Activated CD4-positive, alpha-beta memory T cell treated with anti-CD3 and anti-CD28 coated beads, Interleukin-2, amount 10 ng/mL, durations not matched to agents 7 days and 5 days (primary cell): ENCODE measurements at places on chromosomes 7 and 10. TPM values are rescaled to one million over a fixed set of nuclear protein-coding genes. Genes with fewer than 3 reads are reported as not detected.
A peak's percentile ranks its signal among the peaks of the same experiment; 100 is the strongest.

Gene GSTO2
- total RNA-seq, result 1.8 TPM

Gene CCL24
- total RNA-seq, result not detected

Gene ZNF467
- 0.33 TPM for total RNA-seq

Gene SYCE1
- not detected for total RNA-seq

- H3K27me3 ChIP-seq, result no peaks in the 10 kb centered on the region
- H3K36me3 ChIP-seq, result no peaks in the 10 kb centered on the region
- no peak overlapping the region for H3K27ac ChIP-seq
- no peak overlapping the region for H3K4me3 ChIP-seq
Measured at GRCh38 chr7:91079487-91079886, 184.7 kb upstream of the FZD1 start.

- H3K4me1 ChIP-seq, result peaks cover 4% of the 10 kb centered on the region
- H3K4me3 ChIP-seq, result no peak overlapping the region
- H3K27ac ChIP-seq, result peak overlapping the region; percentile 40
- peaks cover 66% of the 10 kb centered on the region for H3K36me3 ChIP-seq
- no peaks in the 10 kb centered on the region for H3K27me3 ChIP-seq
Measured at GRCh38 chr10:79304479-79305087, 42.7 kb upstream of the PPIF start.

GRCh38 chr10:71681977-71682376 lies 37.6 kb downstream of the C10orf105 start:
- H3K27me3 ChIP-seq, result no peaks in the 10 kb centered on the region
- no peaks in the 10 kb centered on the region for H3K36me3 ChIP-seq
- H3K4me1 ChIP-seq, result peaks cover 3% of the 10 kb centered on the region
- no peak for DNase-seq
- H3K4me3 ChIP-seq, result no peak overlapping the region

DNA sequence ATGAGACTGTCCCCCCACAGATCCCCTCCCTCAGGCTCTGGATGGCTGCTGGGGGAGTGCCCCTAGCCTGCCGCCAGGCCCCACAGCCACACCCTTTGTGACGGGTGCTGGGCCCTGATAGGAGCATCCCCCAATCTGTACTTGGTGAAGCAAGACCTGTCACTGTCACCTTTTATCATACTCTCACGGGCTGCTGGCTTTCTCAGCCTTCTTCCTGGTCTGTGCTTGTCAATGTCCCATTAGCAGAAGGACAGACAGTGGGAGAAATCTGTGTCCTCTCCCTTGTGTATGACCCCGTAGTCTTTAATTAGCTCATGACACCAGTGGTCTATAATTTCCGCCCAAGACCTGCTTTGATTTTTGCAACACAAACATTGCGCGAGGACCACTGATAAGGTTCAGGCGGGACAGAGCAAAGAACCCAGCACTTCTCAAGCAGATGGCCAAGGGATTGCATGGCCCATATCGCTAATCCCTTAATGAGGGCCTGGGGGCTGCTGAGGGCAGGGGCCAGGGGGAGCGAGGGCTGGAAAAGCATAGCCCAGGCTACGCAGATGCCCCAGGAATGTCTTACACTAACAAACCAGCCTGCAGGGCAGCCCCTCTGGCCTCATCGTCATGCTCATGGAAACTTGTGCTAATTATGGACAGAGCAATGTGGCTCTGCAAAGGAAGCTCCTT lies 127.8 kb downstream of the PTPN20 start:
- no peaks in the 10 kb centered on the region for H3K4me1 ChIP-seq
- H3K4me3 ChIP-seq, result no peak overlapping the region
- H3K27me3 ChIP-seq, result no peaks in the 10 kb centered on the region
